Vagina (tissue), 2 donors: ENCODE measurements at places on chromosomes 4 and X. TPM values are rescaled to one million over a fixed set of nuclear protein-coding genes. Genes with fewer than 3 reads are reported as not detected.

GRCh38 chr4:8547108-8547911 is 32.9 kb upstream of the GPR78 start:
- H3K36me3 ChIP-seq = no peaks in the 10 kb centered on the region
- no peaks in the 10 kb centered on the region for H3K4me1 ChIP-seq
- H3K4me3 ChIP-seq = no peak overlapping the region
- no peak for DNase-seq
- no peaks in the 10 kb centered on the region for H3K27me3 ChIP-seq

GRCh38 chrX:109760209-109760921 is 27.3 kb upstream of the ACSL4 start:
- no peak overlapping the region for H3K27ac ChIP-seq
- no peaks in the 10 kb centered on the region for H3K27me3 ChIP-seq
- DNase-seq = no peak
- no peaks in the 10 kb centered on the region for H3K36me3 ChIP-seq
- no peaks in the 10 kb centered on the region for H3K4me1 ChIP-seq

GRCh38 chr4:76854858-76855257 is 43.1 kb downstream of the SOWAHB start:
- H3K4me3 ChIP-seq = no peak overlapping the region
- H3K27ac ChIP-seq = no peak overlapping the region
- peaks cover 8% of the 10 kb centered on the region for H3K4me1 ChIP-seq

DNA sequence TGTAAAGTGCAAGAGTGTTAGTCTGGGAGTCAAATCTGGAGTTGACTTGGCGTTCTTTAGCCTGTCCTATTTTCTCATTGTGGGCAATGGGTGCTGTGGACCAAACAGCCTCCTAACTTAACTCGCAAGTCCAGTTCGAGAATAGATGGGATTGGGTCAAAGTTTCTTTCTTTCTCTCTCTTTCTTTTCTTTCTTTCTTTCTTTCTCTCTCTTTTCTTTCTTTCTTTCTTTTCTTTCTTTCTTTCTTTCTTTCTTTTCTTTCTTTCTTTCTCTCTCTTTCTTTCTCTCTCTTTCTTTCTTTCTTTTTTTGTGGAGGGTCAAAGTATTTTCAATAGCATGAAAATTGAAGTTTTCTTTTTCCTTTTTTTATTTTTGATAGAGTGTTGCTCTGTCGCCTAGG is 3.0 kb downstream of the SLC9A6 start:
- H3K36me3 ChIP-seq = no peaks in the 10 kb centered on the region
- DNase-seq = no peak
- H3K4me1 ChIP-seq = peaks cover 10% of the 10 kb centered on the region
- H3K27me3 ChIP-seq = no peaks in the 10 kb centered on the region
- H3K27ac ChIP-seq = no peak overlapping the region
- H3K4me3 ChIP-seq = no peak overlapping the region

GRCh38 chr4:166625018-166625637 is 609.2 kb downstream of the SPOCK3 start:
- H3K27me3 ChIP-seq = no peaks in the 10 kb centered on the region
- no peaks in the 10 kb centered on the region for H3K36me3 ChIP-seq
- H3K27ac ChIP-seq = no peak overlapping the region
- H3K4me3 ChIP-seq = no peak overlapping the region
- no peaks in the 10 kb centered on the region for H3K4me1 ChIP-seq
- no peak for DNase-seq

GRCh38 chr4:170089274-170089667 is 485 bp downstream of the AADAT start:
- DNase-seq = no peak
- H3K27ac ChIP-seq = peak overlapping the region; percentile 40
- peaks cover 10% of the 10 kb centered on the region for H3K4me1 ChIP-seq
- H3K27me3 ChIP-seq = no peaks in the 10 kb centered on the region
- H3K36me3 ChIP-seq = no peaks in the 10 kb centered on the region

DNA sequence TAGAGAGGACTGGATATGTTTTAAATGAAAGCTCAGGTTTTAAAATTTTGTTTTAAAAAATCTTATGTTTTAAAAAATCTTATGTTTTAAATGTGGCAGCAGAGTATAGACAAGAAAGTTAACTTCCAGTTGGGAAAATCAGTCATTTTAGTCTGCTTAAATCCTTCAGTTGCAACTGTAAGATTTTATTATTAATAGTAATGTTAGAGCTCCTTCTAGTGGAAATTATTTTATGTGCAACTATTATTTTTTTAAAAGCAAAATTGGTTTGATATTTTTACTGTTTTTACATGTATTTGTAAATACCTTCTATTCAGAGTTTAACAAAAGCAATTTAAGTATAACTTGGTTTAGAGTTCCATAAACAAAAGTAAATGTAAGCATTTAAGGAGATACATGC is 8.5 kb upstream of the NUDT6 start:
- DNase-seq = no peak
- no peak overlapping the region for H3K27ac ChIP-seq
- H3K27me3 ChIP-seq = no peaks in the 10 kb centered on the region
- H3K36me3 ChIP-seq = peaks cover 21% of the 10 kb centered on the region
- H3K4me3 ChIP-seq = no peak overlapping the region
- H3K4me1 ChIP-seq = no peaks in the 10 kb centered on the region

DNA sequence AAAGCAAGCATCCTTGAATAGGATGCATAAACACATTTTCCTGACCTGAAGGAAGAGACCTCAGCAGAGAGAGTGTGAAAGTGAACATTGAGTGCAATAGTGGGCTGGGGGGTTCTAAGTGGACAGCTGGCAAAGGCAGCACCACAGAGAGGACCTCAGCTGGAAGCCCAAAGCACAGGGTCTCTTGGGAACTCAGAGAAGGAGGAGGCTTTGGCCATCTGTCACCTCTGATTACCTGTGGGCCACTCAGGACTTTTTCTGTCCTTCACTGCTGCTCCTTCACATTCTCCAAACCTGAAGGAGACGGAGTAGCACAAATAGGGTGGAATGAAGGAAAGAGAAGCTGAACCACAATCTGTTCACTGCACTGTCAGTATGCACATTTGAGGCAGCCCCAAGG is 37.9 kb upstream of the FAT4 start:
- H3K36me3 ChIP-seq = no peaks in the 10 kb centered on the region
- DNase-seq = no peak
- H3K27me3 ChIP-seq = no peaks in the 10 kb centered on the region
- no peak overlapping the region for H3K27ac ChIP-seq

GRCh38 chrX:84216881-84217280 is 28.9 kb upstream of the RPS6KA6 start:
- H3K4me1 ChIP-seq = no peaks in the 10 kb centered on the region
- H3K36me3 ChIP-seq = no peaks in the 10 kb centered on the region
- no peaks in the 10 kb centered on the region for H3K27me3 ChIP-seq
- no peak for DNase-seq

The RNF175 gene
- 2.2 TPM for total RNA-seq

The PSAPL1 gene
- not detected for total RNA-seq

The GPR34 gene
- 3.2 TPM for total RNA-seq

The ASMTL gene
- total RNA-seq = 31.7 TPM

The SLC49A3 gene
- 11.0 TPM for total RNA-seq
